Stomach (tissue), 19 donors: ENCODE measurements at places on chromosomes 1 and 21. TPM values are rescaled to one million over a fixed set of nuclear protein-coding genes. Genes with fewer than 3 reads are reported as not detected.

- no peak overlapping the region for H3K27ac ChIP-seq
- no peak for DNase-seq
- H3K36me3 ChIP-seq, result no peaks in the 10 kb centered on the region
- no peak overlapping the region for H3K4me3 ChIP-seq
Observed at GRCh38 chr1:228314315-228314657, 92.3 kb downstream of the TRIM11 start.

NFASC gene
- total RNA-seq, result 14.0 TPM

DNA sequence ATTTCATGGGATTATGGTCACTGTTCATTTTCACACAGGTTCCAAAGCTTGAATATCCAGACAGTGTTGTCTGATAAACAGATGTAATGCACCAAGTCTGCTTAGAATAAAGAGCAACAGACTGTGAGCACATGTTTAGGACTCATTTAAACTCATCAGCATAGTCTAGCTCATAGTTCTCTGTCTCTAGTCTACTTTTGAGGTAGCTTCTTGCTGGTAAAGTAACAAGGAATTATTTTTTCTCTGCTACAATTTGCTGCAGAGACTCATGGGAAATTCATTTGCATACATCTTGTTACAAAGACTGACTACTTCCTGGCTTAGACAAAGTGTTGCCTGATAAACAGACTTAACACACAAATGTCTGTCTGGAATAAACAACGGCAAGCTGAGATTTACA, 187.2 kb downstream of the NFIA start:
- no peak overlapping the region for H3K27ac ChIP-seq
- H3K27me3 ChIP-seq, result no peaks in the 10 kb centered on the region
- no peak overlapping the region for H3K4me3 ChIP-seq
- H3K4me1 ChIP-seq, result peaks cover 48% of the 10 kb centered on the region
- no peaks in the 10 kb centered on the region for H3K36me3 ChIP-seq

WNT3A gene
- total RNA-seq, result not detected

- H3K27me3 ChIP-seq, result no peaks in the 10 kb centered on the region
- H3K27ac ChIP-seq, result no peak overlapping the region
- no peaks in the 10 kb centered on the region for H3K36me3 ChIP-seq
- peaks cover 7% of the 10 kb centered on the region for H3K4me1 ChIP-seq
Observed at GRCh38 chr1:70674941-70675685, 264.0 kb downstream of the CTH start.

GRCh38 chr1:96723377-96723776, 1.8 kb downstream of the PTBP2 start:
- peak overlapping the region; percentile 92 for H3K4me3 ChIP-seq
- H3K27ac ChIP-seq, result no peak overlapping the region
- H3K27me3 ChIP-seq, result no peaks in the 10 kb centered on the region
- no peak for DNase-seq

OR2G6 gene
- total RNA-seq, result not detected

DNA sequence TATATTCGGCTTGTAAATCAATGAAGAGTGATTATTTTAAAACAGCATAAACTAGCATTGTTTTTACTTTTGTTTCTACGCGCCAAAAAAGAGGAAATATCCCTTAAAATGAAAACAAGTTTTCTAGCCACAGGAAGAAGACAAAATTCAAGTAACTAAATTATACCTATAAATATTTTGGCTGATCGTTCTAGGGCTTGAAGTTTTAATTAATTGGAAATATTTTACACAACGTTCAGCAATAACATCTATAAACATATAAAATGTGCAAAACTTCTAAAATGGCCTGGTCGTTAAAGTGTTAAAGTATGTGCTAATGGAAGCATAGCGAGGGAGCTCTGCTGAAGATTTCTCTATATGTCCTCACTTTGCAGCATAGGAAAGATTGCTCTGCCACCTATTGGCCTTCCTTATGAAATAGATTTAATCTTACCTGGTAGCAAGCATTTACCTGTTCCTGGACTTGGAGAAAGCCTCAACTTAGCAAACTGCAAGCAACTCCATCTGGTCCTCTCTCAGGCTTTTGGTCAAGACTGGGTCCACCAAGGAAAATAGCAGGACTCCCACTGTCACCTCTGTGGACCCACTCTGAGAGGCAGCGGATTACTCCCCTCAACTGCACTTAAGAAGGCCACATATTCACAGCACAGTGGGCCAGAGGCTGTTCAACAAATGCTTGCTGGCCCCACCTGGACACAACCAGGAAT, 351.3 kb upstream of the RUNX1 start:
- H3K4me1 ChIP-seq, result no peaks in the 10 kb centered on the region
- no peak overlapping the region for H3K27ac ChIP-seq
- H3K27me3 ChIP-seq, result no peaks in the 10 kb centered on the region

HSPB7 gene
- 69.2 TPM for total RNA-seq

DNA sequence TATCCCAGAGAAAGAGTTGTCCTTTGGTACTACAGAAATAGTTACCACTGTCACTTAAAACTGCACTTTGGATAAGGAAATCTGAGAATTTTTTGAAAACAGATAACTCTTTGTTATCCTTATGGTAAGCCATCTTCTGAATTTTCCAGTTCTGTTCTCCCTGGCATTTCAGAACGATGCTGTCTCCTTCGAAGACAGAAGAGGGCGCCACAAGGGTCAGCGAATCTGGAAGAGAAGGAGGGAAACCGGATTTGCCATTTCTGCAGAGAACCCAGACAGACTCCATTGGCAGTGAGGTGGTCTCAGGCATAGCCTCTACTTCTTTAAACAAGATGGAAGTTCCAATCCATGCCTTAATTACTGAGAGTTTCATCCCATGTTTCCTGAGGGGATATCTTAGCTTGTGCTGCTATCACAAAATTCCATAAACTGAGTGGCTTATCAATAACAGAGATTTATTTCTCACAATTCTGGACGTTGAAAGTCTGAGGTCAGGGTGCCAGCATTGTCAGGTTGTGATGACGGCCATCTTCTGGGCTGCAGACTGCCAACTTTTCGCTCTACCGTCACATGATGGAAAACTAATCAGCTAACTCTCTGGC, 6.4 kb downstream of the FCRL2 start:
- H3K27me3 ChIP-seq, result no peaks in the 10 kb centered on the region
- DNase-seq, result no peak
- H3K27ac ChIP-seq, result no peak overlapping the region

DNA sequence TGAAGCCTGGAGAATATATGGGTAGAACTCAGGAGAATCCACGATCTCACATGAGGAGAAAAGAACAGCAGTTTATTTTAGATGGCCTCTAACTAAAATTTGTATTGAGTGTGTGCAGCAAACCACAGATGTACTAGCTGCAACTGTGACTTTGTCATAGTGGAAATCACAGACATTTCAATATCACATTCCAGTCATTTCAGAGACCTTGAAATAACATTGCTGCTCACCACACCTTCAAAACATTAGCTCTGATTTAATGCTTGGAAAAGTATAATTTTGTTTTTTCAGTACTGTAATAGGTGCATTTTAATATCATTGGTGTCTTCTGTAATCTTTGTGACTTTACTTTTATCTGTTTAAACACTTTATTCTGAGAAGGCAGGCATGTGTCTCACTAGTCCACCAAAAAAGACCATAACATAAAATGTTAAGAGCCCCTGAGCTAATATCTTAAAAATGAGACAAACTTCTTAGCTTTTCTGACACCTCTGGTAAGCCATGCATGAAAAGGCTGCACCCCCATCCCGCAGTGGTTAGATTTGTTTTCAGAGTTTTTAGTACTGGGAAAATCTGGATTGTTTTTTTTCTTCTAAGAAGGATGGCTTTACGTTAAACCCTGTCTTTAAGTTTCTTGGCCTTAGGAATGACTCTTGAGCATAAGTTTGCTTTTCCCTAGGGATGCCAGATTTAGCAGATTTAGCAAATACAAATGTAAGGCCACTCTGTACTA, 30.1 kb downstream of the KCNJ15 start:
- DNase-seq, result no peak
- H3K4me3 ChIP-seq, result no peak overlapping the region
- H3K27me3 ChIP-seq, result no peaks in the 10 kb centered on the region
- H3K36me3 ChIP-seq, result no peaks in the 10 kb centered on the region
- peaks cover 9% of the 10 kb centered on the region for H3K4me1 ChIP-seq

DNA sequence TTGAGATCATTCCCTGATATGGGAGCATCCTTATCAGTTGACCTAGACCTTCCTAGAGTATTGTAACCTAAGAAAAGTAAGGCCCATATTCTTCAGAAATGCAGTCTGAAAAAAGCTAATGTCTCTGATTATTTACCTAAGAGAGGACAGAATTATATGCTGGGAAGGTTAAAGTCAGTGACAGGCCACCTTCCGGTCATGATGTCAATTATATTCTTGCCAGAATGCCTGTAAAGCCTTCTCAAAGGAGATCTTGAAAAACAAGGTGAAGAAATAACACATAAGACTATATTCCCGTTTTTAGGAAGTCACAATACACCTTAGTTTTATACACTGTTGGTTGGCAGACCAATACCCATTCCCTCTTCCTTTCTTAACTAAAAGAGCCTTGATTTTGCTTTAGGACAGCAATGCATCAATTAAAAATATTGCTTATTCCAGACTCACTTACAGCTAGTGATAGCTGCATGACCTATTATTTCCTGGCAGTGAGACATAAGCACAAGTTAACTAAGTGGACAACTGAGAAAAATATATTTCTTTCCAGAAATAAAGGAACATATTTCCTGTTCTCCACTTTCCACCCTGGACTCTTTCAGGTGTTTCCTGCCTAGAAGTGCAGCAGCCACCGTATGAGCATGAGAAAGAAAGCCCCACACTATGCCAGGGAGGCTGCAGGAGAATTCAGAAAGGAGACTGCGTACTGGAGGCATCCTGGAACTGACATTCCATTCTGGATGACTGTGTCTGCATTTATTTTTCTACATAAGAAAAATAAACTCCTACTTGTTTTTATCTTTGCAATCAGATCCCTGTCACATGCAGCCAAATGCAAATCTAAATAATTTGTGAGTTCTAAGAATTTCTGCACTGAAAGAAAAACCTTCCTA, 332.9 kb upstream of the PTBP2 start:
- DNase-seq, result peak; percentile 13
- H3K4me1 ChIP-seq, result no peaks in the 10 kb centered on the region
- no peaks in the 10 kb centered on the region for H3K27me3 ChIP-seq
- no peaks in the 10 kb centered on the region for H3K36me3 ChIP-seq

GNAT2 gene
- not detected for total RNA-seq

GRCh38 chr1:172903581-172904220, 147.0 kb downstream of the TNFSF18 start:
- H3K4me1 ChIP-seq, result no peaks in the 10 kb centered on the region
- H3K4me3 ChIP-seq, result no peak overlapping the region
- no peaks in the 10 kb centered on the region for H3K27me3 ChIP-seq
- no peaks in the 10 kb centered on the region for H3K36me3 ChIP-seq

- H3K4me1 ChIP-seq, result no peaks in the 10 kb centered on the region
- DNase-seq, result peak; percentile 10
- no peaks in the 10 kb centered on the region for H3K36me3 ChIP-seq
- H3K27ac ChIP-seq, result no peak overlapping the region
Observed at GRCh38 chr1:143699731-143700130, 272.1 kb downstream of the FAM72C start.

IRF6 gene
- 11.6 TPM for total RNA-seq

GRCh38 chr21:17506951-17507350, 5.9 kb upstream of the CXADR start:
- peak; percentile 54 for DNase-seq
- no peak overlapping the region for H3K27ac ChIP-seq
- no peaks in the 10 kb centered on the region for H3K27me3 ChIP-seq
- peaks cover 5% of the 10 kb centered on the region for H3K4me1 ChIP-seq

- H3K4me1 ChIP-seq, result peaks cover 39% of the 10 kb centered on the region
- H3K36me3 ChIP-seq, result peaks cover 24% of the 10 kb centered on the region
- no peak for DNase-seq
- peak overlapping the region; percentile 91 for H3K4me3 ChIP-seq
- H3K27ac ChIP-seq, result peak overlapping the region; percentile 89
- H3K27me3 ChIP-seq, result no peaks in the 10 kb centered on the region
Observed at GRCh38 chr1:34858901-34859445, 576 bp downstream of the SMIM12 start.

GRCh38 chr1:201403359-201403758, 4.2 kb upstream of the LAD1 start:
- DNase-seq, result no peak
- no peak overlapping the region for H3K27ac ChIP-seq
- H3K4me1 ChIP-seq, result peaks cover 29% of the 10 kb centered on the region
- H3K27me3 ChIP-seq, result no peaks in the 10 kb centered on the region

DNA sequence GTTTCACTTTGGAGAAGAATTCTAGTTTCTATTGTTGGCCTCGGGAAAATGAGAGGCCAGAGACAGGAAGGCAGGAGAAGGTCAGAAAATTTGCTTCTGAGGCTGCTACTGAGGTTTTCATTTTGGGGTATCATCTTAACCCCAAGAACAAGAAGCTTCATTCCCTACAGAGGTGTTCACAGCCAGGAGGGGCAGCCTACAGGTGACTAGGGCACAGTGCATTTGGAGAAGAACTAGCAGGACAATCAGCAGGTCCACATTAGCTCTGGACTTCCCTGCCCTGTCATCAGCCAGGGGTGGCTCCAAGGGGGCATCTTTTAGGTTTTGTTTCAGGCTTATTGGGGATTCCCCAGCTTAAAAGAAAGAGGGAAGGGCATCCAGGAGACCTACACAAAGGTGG, 12.1 kb upstream of the ZNF496 start:
- H3K27me3 ChIP-seq, result no peaks in the 10 kb centered on the region
- peaks cover 8% of the 10 kb centered on the region for H3K36me3 ChIP-seq
- H3K27ac ChIP-seq, result no peak overlapping the region

DNA sequence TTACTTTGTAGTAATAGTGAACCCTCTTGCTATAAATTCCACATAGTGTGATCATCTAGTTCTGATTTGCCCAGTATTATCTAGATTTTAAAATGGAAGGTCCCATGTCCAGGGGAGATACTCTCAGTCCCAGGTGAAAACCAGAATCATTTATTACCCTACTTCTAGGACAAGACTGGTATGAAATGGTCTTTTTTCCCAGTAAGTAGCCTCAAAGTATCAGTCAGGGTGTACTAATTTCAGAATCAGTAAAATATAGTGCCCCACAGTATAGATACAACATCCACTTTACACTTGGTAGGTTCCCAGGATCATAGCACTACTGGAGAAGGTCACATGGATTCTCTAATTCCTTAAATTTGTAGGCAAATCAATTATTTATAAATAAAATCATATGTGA, 318.3 kb downstream of the GRIK1 start:
- H3K27me3 ChIP-seq, result no peaks in the 10 kb centered on the region
- H3K4me3 ChIP-seq, result no peak overlapping the region
- DNase-seq, result no peak
- H3K4me1 ChIP-seq, result no peaks in the 10 kb centered on the region
- no peak overlapping the region for H3K27ac ChIP-seq

DNA sequence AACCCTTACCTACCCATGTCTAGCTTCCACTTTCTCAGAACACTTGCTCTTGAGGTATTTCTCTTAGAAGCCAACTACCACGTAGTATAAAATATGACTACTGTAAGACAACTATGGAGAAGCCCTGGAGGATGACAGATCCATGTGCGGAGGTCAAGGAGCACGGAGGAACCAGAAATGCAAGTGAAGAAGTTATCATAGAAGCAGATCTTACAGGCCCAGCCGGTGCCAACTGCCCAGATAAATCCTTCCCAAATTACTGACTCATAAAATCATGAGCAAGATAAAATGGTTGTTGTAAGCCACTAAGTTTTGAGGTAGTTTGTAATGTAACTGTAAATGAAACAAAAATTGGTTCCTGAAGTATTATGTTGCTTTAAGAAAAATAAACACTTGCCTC, 12.6 kb downstream of the GTF2B start:
- peaks cover 49% of the 10 kb centered on the region for H3K36me3 ChIP-seq
- H3K27ac ChIP-seq, result no peak overlapping the region
- H3K4me1 ChIP-seq, result peaks cover 26% of the 10 kb centered on the region
- DNase-seq, result no peak
